Trophoblast cell (in vitro differentiated cells and primary cell): ENCODE measurements at places on chromosomes 2 and 18.

- H3K27me3 ChIP-seq = no peaks in the 10 kb centered on the region
- peak; percentile 68 for DNase-seq
- peak overlapping the region; percentile 64 for H3K27ac ChIP-seq
- H3K36me3 ChIP-seq = no peaks in the 10 kb centered on the region
- H3K4me3 ChIP-seq = no peak overlapping the region
These were observed 125.7 kb upstream of the EPAS1 start for GRCh38 chr2:46171411-46171953.

- H3K36me3 ChIP-seq = no peaks in the 10 kb centered on the region
- H3K27me3 ChIP-seq = no peaks in the 10 kb centered on the region
- H3K4me1 ChIP-seq = no peaks in the 10 kb centered on the region
- H3K27ac ChIP-seq = no peak overlapping the region
- no peak for DNase-seq
These were observed 210.5 kb downstream of the EPHA4 start for GRCh38 chr2:221361633-221362032.

GRCh38 chr2:144550911-144551310, 31.0 kb upstream of the ZEB2 start:
- no peaks in the 10 kb centered on the region for H3K4me1 ChIP-seq
- no peak overlapping the region for H3K4me3 ChIP-seq

DNA sequence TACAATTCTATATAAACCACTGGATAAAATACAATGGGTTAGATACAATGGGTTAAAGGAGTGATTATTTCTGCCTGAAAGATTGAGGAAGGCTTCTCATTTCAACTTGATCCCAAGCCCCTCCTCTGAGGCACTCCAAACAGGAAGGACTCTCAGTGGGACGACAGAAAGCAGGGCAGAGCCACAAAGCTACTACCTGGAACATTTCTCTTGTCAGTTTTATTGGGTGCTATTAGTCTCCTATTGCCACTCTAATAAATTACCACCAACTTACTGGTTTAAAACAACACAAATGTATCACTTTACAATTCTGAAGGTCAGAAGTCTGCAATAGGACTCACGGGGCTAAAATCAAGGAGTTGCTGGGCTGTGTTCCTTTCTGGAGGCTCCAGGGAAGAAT, 146.7 kb downstream of the MREG start:
- H3K4me1 ChIP-seq = peaks cover 7% of the 10 kb centered on the region
- H3K36me3 ChIP-seq = no peaks in the 10 kb centered on the region
- H3K4me3 ChIP-seq = no peak overlapping the region
- no peaks in the 10 kb centered on the region for H3K27me3 ChIP-seq
- no peak overlapping the region for H3K27ac ChIP-seq

- no peaks in the 10 kb centered on the region for H3K27me3 ChIP-seq
- H3K4me3 ChIP-seq = no peak overlapping the region
- H3K4me1 ChIP-seq = peaks cover 58% of the 10 kb centered on the region
- peak; percentile 89 for DNase-seq
- H3K27ac ChIP-seq = peak overlapping the region; percentile 95
These were observed 24.0 kb upstream of the ITGB6 start for GRCh38 chr2:160224060-160224459.

DNA sequence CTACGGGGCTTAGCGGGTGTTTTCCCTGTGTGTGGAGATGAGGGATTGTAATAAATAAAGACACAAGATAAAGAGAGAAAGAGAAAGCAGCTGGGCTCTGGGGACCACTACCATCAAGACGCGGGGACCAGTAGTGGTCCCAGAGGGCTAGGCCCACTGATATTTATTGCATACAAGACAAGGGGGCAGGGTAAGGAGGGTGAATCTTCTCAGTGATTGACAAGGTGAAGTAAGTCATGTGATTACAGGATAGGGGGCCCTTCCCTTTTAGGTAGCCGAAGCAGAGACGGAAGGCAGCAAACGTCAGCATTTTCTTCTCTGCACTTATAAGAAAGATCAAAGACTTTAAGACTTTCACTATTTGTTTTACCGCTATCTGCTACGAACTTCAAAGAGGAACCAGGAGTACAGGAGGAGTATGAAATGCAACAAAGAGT, 4.5 kb upstream of the GAL3ST2 start:
- DNase-seq = no peak
- H3K4me1 ChIP-seq = no peaks in the 10 kb centered on the region
- no peak overlapping the region for H3K4me3 ChIP-seq
- H3K36me3 ChIP-seq = no peaks in the 10 kb centered on the region
- no peak overlapping the region for H3K27ac ChIP-seq

DNA sequence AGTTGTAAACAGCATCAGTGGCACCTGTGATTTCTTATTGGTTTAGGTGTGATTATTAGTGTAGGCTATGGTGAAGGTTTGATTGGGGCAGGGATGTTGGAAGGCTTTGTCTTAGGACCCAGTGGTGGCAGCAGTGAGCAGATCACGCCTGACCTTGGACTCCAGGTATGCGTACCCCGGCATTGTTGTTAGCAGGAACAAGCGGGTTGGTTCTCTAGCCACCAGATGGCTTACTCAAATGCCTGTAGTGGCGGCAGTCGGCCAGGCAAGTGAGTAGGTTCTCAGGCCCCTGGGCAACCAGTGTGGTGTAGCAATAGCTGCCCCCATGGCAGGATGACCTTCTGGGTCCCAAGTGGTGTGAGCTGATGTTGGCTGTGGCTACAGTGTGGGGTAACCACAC, 558.3 kb downstream of the KCNJ3 start:
- no peaks in the 10 kb centered on the region for H3K36me3 ChIP-seq
- no peak overlapping the region for H3K27ac ChIP-seq
- H3K27me3 ChIP-seq = no peaks in the 10 kb centered on the region
- H3K4me1 ChIP-seq = no peaks in the 10 kb centered on the region
- no peak overlapping the region for H3K4me3 ChIP-seq
- no peak for DNase-seq

DNA sequence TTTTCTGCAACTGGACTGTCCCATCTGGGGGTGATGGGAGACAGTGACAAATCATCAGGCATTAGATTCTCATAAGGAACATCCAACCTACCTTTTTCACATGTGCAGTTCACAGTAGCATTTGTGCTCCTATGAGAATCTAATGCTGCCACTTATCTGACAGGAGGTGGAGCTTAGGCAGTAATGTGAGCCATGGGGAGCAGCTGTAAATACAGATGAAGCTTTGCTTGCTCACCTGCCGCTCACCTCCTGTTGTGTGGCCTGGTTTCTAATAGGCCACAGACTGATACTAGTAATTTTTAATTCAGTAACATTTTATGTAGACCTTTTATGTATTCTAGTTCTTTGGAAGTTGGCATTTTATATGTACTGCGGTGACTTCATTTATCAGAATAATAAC, 180.1 kb upstream of the SPOPL start:
- H3K4me3 ChIP-seq = no peak overlapping the region
- H3K36me3 ChIP-seq = no peaks in the 10 kb centered on the region
- no peak overlapping the region for H3K27ac ChIP-seq
- no peaks in the 10 kb centered on the region for H3K27me3 ChIP-seq

GRCh38 chr2:118091631-118092030, 3.4 kb downstream of the INSIG2 start:
- DNase-seq = no peak
- no peaks in the 10 kb centered on the region for H3K36me3 ChIP-seq

DNA sequence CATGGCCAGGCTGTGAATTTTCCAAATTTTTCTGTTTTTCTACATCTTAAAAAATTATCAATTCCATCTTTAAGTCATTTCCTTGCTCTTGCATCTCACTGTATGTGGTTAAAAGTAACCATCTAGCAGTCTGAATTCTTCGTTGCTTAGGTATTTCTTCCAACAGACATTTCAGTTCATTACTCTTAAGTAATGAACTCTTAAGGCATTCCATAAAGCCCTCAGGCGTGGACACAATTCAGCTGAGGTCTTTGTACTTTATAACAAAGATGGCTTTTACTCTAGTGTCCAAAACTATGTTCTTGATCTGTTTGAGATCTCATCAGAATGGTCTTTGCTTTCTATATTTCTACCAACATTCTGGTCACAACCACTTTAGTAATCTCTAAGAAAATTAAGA, 253.9 kb upstream of the GCFC2 start:
- peak; percentile 83 for DNase-seq
- H3K27ac ChIP-seq = no peak overlapping the region
- H3K4me1 ChIP-seq = no peaks in the 10 kb centered on the region
- no peaks in the 10 kb centered on the region for H3K27me3 ChIP-seq
- H3K36me3 ChIP-seq = no peaks in the 10 kb centered on the region

DNA sequence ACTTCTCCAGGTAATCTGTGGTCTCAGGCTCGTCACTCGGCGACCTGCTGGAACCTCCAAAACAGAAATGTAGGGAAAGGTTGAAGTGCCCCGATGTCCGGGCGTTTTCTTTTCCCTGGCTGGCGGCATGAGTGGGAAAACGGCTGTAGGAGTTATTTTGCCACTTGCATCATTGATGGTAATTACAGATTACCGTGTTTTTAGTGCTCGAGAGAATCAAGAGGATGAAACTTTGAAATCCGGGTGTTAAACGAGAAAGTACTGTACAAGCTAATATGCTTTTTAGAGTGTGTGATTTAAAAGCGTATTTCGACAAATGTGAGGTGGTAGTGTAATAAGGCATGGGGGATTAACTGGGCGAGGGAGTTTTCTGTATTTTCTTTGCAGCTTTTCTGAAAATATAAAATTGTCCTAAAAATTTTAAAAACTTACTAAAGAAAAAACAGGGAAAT, 819 bp downstream of the GRHL1 start:
- no peaks in the 10 kb centered on the region for H3K4me1 ChIP-seq
- H3K27me3 ChIP-seq = no peaks in the 10 kb centered on the region
- peaks cover 1% of the 10 kb centered on the region for H3K36me3 ChIP-seq
- peak overlapping the region; percentile 93 for H3K27ac ChIP-seq
- H3K4me3 ChIP-seq = peak overlapping the region; percentile 89

DNA sequence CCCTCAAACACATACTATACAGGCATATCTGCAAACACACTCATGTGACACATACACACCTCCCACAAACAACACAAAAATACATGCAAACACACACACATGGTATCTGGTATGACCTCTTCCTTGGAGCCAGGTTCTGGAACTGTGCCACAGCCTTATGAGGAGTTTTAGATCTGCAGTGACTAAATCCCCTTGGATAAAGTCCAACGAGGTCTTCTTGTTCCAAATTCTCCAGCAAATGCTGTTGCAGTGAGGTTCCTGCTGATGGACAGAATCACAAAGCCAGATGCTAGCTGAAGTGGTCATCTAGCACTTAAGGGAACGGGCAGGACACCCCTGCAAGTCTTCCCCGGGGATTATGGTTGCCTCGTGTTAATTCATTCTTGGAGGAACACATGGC, 54.5 kb upstream of the DAPL1 start:
- H3K27ac ChIP-seq = no peak overlapping the region
- H3K4me1 ChIP-seq = no peaks in the 10 kb centered on the region
- H3K4me3 ChIP-seq = no peak overlapping the region
- H3K27me3 ChIP-seq = no peaks in the 10 kb centered on the region
- no peaks in the 10 kb centered on the region for H3K36me3 ChIP-seq

- no peaks in the 10 kb centered on the region for H3K4me1 ChIP-seq
- DNase-seq = peak; percentile 11
- no peaks in the 10 kb centered on the region for H3K27me3 ChIP-seq
- no peaks in the 10 kb centered on the region for H3K36me3 ChIP-seq
- no peak overlapping the region for H3K4me3 ChIP-seq
- H3K27ac ChIP-seq = no peak overlapping the region
These were observed 491.0 kb downstream of the CDH2 start for GRCh38 chr18:27685807-27686412.

GRCh38 chr2:222074674-222075073, 224.1 kb downstream of the PAX3 start:
- no peak for DNase-seq
- H3K4me3 ChIP-seq = no peak overlapping the region
- no peaks in the 10 kb centered on the region for H3K27me3 ChIP-seq
- H3K36me3 ChIP-seq = no peaks in the 10 kb centered on the region
- H3K4me1 ChIP-seq = peaks cover 5% of the 10 kb centered on the region

GRCh38 chr2:62577994-62578781, 72.2 kb upstream of the TMEM17 start:
- H3K27ac ChIP-seq = no peak overlapping the region
- no peaks in the 10 kb centered on the region for H3K36me3 ChIP-seq
- H3K27me3 ChIP-seq = no peaks in the 10 kb centered on the region
- H3K4me1 ChIP-seq = peaks cover 4% of the 10 kb centered on the region
- peak; percentile 75 for DNase-seq
- H3K4me3 ChIP-seq = no peak overlapping the region

- no peaks in the 10 kb centered on the region for H3K36me3 ChIP-seq
- no peak overlapping the region for H3K27ac ChIP-seq
- H3K4me1 ChIP-seq = no peaks in the 10 kb centered on the region
- H3K4me3 ChIP-seq = no peak overlapping the region
These were observed 452.3 kb upstream of the MEX3C start for GRCh38 chr18:51649796-51650195.

- no peaks in the 10 kb centered on the region for H3K27me3 ChIP-seq
- no peak overlapping the region for H3K27ac ChIP-seq
- DNase-seq = peak; percentile 92
These were observed 24.9 kb upstream of the RMND5A start for GRCh38 chr2:86695053-86695691.

- H3K4me1 ChIP-seq = peaks cover 9% of the 10 kb centered on the region
- no peak overlapping the region for H3K4me3 ChIP-seq
- H3K27me3 ChIP-seq = no peaks in the 10 kb centered on the region
- DNase-seq = no peak
These were observed 114.3 kb upstream of the ALKAL2 start for GRCh38 chr2:402206-402605.

DNA sequence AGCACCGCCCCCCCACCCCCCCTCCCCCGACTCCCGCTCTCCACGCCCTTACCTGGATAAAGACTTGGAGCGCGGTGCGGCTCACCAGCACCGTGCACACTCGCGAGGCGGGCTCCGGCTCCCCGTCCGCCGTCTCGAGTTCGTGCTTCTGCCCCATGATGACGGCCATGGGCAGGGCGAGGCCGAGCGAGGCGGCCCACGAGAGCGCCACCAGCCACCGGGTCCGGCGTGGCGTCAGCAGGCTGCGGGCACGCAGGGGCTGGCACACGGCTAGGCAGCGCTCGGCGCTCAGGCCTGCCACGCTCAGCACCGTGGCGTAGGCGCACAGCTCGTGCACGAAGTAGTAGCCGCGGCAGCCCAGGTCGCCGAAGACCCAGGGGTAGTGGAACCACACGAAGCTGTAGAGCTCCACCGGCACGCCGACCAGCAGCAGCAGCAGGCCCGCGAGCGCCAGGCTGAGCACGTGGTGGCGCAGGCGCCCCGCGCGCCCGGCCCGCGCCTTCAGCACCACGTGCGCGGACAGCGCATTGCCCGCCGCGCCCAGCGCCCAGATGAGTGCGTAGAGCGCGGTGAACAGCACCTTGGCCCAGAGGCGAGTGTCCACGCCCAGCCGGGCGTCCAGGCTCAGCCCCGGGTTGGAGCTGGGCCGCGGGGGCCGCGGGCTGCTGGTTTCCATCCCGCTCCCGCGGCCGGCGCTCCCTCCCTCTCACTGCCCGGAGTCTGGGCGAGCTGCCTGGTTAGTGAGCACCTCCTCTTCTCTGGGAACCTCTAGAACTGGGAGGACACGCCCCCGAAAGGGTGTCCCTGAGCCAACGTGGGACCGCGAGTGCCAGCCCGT, at the start of gene NTSR2:
Gene NTSR2, minus strand, starts transcription at position 742 of the 838 bp plus-strand sequence. Its CDS starts 66 bp downstream, at position 676.
- DNase-seq = peak; percentile 71
- H3K4me1 ChIP-seq = peaks cover 2% of the 10 kb centered on the region
- H3K27ac ChIP-seq = no peak within 1 kb of the TSS
- peaks cover 4% of the 10 kb centered on the region for H3K27me3 ChIP-seq

- H3K27me3 ChIP-seq = no peaks in the 10 kb centered on the region
These were observed 73.3 kb upstream of the L3MBTL4 start for GRCh38 chr18:6487968-6488367.

GRCh38 chr2:202121532-202122162, 48.6 kb downstream of the KIAA2012 start:
- H3K36me3 ChIP-seq = no peaks in the 10 kb centered on the region
- H3K27ac ChIP-seq = no peak overlapping the region
- no peak overlapping the region for H3K4me3 ChIP-seq
- H3K4me1 ChIP-seq = no peaks in the 10 kb centered on the region

- DNase-seq = no peak
- H3K4me1 ChIP-seq = no peaks in the 10 kb centered on the region
- H3K27me3 ChIP-seq = no peaks in the 10 kb centered on the region
- no peak overlapping the region for H3K4me3 ChIP-seq
- H3K27ac ChIP-seq = no peak overlapping the region
These were observed 6.0 kb upstream of the DTNA start for GRCh38 chr18:34704074-34704473.
